ENCODE measurements at places on chromosomes 5 and 9.
A peak's percentile ranks its signal among the peaks of the same experiment; 100 is the strongest.

DNA sequence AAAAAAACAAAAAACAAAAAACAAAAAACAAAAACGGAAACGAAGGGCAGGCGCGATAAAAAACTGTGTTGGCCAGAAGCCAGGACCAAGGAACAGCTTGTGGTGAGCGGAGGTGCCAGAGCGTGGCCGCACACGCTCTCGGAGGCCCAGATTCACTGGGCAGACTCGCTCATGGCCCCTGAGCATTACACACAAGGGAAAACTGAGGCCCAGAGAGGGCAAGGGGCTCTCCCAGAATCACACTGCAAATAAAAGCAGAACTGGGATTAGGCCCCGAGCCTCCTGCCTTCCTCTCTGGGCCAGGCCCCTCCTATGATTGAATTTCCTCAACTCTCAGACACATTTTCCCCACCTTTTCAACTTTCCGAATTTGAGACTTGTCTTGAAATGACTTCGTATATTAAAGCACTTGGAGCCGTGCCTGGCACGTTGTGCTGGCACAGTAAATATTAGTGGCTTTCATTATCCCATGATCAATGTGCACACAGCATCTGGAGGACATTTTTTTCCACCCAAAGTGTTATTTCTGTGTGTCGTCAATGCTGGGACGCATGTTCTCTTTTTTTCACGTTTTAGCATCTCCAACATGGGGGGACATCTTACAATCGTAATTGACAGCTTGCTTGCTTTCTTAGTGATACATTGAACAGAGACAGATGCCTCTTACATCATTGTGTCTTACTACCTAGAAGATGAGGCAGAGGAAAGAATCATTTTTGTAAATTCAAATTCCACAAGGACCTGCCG, 7.4 kb downstream of the FIBCD1 start:
- no peaks in the 10 kb centered on the region for H3K36me3 ChIP-seq
- no peak overlapping the region for H3K4me3 ChIP-seq
- no peak overlapping the region for H3K27ac ChIP-seq
- H3K27me3 ChIP-seq = peaks cover 43% of the 10 kb centered on the region

DNA sequence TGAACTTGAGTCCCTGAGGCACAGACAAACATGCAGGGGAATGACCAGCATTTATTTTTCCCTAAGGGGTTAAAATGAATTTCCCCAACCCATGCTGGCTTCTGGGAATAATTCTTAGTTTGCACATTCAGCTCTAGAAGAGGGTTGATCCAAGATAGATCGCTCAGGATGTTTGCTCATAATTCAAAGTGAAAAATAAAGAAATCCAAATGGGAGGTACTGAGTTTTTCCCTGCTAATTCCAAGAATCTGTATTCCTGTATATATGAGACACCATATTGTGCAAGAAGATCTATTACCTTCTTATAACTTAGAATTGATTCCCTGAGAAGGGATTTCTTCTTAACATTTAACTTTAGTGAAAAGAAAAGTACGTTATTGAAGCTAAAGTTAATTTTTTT, 96.2 kb downstream of the VCAN start:
- no peak overlapping the region for H3K4me3 ChIP-seq
- H3K36me3 ChIP-seq = no peaks in the 10 kb centered on the region
- H3K4me1 ChIP-seq = no peaks in the 10 kb centered on the region

DNA sequence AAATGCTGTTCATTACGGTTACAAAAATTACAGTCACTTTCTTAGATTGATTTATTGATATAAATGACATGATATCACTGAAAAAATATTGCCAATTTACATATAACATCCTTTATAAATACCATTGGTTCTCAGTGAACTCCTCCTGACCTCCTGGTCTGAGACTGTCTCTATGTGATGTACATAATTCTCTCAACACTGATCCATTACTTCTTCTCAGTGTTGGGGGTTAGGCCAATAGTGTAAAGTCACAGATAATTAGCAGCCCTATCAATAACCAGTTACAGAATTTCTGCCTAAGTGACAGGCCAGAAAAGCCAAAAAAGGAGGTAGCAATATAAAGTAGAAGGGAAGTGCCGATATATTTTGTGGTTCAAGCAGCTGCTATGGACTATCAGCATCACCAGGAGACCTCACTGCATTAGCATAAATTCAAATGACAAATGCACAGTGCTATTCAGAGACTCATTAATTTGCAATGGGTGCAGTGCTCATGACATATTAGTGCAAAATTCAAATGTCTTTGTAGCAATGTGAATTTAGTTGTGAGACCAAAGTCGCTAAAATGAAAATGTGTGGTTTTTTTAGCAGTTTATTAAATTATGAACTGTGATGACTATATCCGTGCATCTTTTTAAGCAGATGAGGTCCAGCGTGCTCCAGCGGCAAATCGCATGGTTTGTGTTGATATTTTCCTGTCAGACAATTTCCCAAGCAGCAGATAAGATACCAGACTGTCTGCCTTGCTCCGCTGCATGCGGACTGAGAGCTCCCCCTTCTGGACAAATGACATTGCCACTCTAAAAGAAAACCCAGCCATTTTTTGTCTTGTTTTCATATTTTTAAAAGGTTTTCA, 144.6 kb downstream of the CETN3 start:
- no peak overlapping the region for H3K4me3 ChIP-seq
- H3K36me3 ChIP-seq = no peaks in the 10 kb centered on the region
- H3K4me1 ChIP-seq = no peaks in the 10 kb centered on the region
- no peaks in the 10 kb centered on the region for H3K27me3 ChIP-seq
- peak; percentile 5 for DNase-seq

GRCh38 chr5:175706499-175706898, 48.6 kb downstream of the HRH2 start:
- peaks cover 18% of the 10 kb centered on the region for H3K36me3 ChIP-seq
- H3K27me3 ChIP-seq = no peaks in the 10 kb centered on the region
- no peak overlapping the region for H3K27ac ChIP-seq
- no peak overlapping the region for H3K4me3 ChIP-seq

DNA sequence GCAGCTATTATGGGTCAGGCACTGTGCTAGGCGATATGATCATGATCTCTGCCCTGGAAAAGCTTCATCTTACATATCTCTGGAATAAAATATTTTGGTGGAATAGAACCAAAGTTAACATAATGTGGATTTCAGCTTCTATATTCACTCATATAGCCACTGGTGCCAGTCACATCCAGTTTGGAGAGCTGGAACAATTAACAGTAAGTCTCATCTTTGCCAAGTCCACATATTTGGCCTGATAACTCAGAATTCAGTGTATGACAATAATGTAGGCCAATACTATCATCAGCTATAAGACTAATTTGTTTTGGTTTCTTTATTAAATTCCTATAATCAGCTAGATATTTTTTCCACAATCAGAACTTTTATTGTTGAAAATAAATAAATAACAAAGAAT, 5.9 kb upstream of the FAM13B start:
- no peak overlapping the region for H3K27ac ChIP-seq
- no peaks in the 10 kb centered on the region for H3K27me3 ChIP-seq
- H3K4me1 ChIP-seq = peaks cover 7% of the 10 kb centered on the region

DNA sequence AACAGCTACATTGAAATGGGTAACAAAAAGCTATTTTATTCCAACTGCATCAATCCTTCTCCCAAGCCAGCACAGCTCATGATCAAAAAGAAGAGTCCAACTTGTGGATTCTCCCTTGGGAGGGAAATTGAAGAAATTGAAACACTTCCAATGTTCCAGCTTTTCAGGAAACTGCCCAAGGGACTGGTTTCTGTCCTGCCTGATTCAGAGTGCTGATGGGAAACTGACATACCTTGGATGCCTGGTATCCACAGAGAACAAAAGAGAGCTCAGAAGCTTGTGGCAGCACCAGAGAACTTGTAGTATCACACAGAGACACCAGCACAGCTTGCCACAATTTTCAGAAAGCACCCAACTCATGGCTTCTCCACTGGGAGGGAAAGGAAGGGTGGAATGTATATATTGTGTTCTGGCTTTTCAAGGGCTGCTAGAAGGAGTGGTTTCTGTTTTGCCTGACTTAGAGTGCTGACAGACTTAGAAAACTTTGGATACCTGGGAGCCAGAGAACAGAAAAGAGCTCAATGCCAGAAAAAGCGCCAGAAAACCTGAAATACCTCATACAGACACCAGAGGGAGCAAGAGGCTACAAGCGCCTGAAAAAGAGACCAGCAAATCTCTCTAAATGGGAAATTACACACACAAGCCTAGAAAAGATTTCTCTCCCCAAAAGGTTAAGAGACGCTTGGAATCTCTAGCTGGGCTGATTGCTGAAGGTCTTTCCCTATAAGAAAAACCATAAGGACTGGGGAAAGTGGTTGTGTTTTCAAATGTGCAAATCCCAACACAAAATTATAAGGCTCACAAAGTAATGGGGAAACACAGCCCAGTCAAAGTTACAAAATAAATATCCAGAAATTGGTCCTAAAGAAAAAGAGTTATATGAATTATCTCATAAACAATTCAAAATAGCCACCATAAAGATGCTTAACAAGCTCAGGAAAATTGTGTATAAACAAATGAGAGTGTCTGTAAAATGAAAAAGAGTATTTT, 178.8 kb downstream of the SPOCK1 start:
- peaks cover 12% of the 10 kb centered on the region for H3K27me3 ChIP-seq
- H3K4me1 ChIP-seq = no peaks in the 10 kb centered on the region
- H3K4me3 ChIP-seq = no peak overlapping the region
- H3K27ac ChIP-seq = no peak overlapping the region
- DNase-seq = no peak
